ENCODE measurements at places on chromosomes 2 and 18. TPM values are rescaled to one million over a fixed set of nuclear protein-coding genes. Genes with fewer than 3 reads are reported as not detected.

DNA sequence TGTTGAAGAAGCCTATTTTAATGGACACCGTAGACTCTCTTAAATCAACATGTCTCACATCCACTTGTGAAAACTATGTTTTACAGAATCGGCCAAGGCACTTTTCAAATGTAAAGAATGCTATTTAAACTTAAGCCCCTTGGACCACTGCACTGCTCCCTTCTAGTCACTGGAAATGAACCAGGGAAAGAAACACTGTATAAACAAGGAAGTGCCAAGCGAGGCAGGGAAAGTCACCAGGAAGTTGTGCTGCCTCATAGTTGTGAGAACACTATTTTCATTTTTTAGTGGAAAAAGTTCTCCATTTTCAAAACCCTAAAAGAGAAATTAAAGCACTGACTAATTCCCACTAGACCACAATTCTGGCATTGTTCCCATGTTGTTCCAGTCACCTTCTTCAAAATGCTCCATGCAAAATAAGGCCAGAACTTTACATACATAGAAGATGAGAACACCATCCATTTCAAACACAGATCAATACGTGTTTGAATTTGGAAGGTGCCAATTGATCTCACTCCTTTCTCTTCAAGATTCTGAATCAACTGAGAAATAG lies 13.5 kb downstream of the CCDC141 start:
- peak; percentile 11 for DNase-seq

DNA sequence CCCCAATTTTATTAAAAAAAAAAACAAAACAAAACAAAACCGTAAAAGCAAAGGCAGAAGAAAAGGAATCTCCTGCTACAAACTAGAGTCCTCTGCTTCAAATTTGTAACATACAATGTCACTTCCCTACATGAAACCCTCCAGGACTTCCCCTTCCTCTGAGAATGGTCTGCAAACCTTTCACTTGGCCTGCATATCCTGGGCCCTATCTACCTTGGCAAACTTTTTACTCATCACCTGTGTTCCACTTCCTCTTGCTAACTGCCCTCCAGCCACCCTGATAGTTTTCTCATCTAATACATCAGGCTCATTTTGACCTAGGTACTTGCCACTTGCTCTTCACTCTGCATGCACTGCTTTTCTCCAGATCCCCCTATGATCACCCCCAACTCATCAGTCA lies 255.5 kb downstream of the ETAA1 start:
- no peak for DNase-seq

DNA sequence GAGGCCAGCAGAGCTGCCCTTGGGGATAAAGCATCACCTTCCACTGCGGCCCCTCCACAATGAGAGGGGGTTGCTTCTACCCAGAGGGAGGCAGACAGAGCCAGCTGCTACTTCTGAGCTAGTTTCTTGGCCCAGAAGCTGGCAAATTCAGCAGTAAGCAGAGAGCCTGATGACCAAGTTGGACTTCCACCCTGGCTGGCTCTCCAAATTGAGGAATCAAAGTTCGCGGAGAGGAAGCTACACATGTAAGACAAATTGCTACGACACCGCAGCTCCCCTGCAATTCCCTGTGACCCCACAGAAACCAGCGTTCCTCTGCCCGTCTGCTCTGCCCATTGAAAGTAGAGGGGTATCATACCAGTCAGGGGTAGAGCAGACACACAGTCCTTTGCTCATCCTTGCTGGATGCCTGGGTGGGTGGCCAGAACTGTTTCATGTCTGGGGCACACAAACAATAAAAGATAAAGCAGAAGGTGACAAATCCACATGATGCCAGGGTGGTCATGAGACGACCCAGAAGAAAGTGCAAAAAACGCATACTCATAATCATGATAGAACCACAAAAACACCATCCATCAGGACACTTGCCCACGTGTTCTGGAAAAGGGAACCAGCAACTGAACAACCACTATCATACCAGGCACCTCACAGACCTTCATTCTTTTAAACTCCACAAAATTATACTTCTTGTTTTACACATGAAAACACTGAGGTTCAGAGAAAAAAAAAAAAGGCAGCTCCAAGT lies 5.4 kb downstream of the TFCP2L1 start:
- no peak for DNase-seq

C2orf80 gene
- not detected for total RNA-seq

GRCh38 chr2:974502-974901 lies 23.9 kb downstream of the SNTG2 start:
- DNase-seq = peak; percentile 4

ERMN gene
- total RNA-seq = not detected
